ENCODE measurements at places on chromosomes 1 and 21. TPM values are rescaled to one million over a fixed set of nuclear protein-coding genes. Genes with fewer than 3 reads are reported as not detected.

Gene ATP5PB
- total RNA-seq: 168 TPM

Gene TAS1R3
- under 0.01 TPM for total RNA-seq

Gene SYCP1
- not detected for total RNA-seq

Gene FNDC10
- 1.7 TPM for total RNA-seq

Gene FMO3
- total RNA-seq: 12.1 TPM

Gene LEFTY1
- not detected for total RNA-seq

Gene SPRR3
- not detected for total RNA-seq

Gene CSTB
- 5.4 TPM for total RNA-seq

Gene EFCAB14
- total RNA-seq: 35.2 TPM

Gene NMNAT2
- total RNA-seq: 10.4 TPM

Gene GPR157
- total RNA-seq: 5.4 TPM

Gene AADACL3
- total RNA-seq: not detected

Gene FABP3
- 2.7 TPM for total RNA-seq

Gene ADORA1
- total RNA-seq: 0.38 TPM

Gene HYI
- total RNA-seq: 45.1 TPM

Gene AVPR1B
- total RNA-seq: not detected

Gene CELA2A
- 0.28 TPM for total RNA-seq

Gene SLC37A1
- total RNA-seq: 2.8 TPM

Gene PERM1
- total RNA-seq: 8.5 TPM

Gene OLIG1
- total RNA-seq: not detected

Gene RABGGTB
- total RNA-seq: 110 TPM

Gene CA6
- total RNA-seq: not detected

Gene HSPA6
- total RNA-seq: 2.3 TPM

Gene DCST1
- not detected for total RNA-seq

Gene RGS5
- total RNA-seq: 388 TPM

Gene CYP4X1
- under 0.01 TPM for total RNA-seq

Gene RHOC
- 502 TPM for total RNA-seq

Gene OR2T29
- not detected for total RNA-seq

Gene DPT
- not detected for total RNA-seq

Gene NUF2
- 2.3 TPM for total RNA-seq

Gene MYBPH
- total RNA-seq: not detected

Gene CLIC6
- not detected for total RNA-seq

Gene CRP
- total RNA-seq: not detected

Gene TRIM58
- total RNA-seq: 3.1 TPM

Gene AQP10
- total RNA-seq: 0.19 TPM

Gene RNU1-3
- total RNA-seq: under 0.01 TPM

Gene OR10J1
- not detected for total RNA-seq

Gene OPTC
- not detected for total RNA-seq

Gene LMOD1
- 25.7 TPM for total RNA-seq

Gene KRTAP11-1
- total RNA-seq: not detected

Gene AMY1C
- not detected for total RNA-seq
